ENCODE measurements at places on chromosomes 4 and X.

GRCh38 chr4:111632641-111633151 is 512.6 kb upstream of the FAM241A start:
- DNase-seq = no peak

GRCh38 chrX:39258331-39258730 is 457.1 kb downstream of the MID1IP1 start:
- peak; percentile 44 for DNase-seq

GRCh38 chrX:151536571-151536970 is 26.9 kb upstream of the PASD1 start:
- no peak for DNase-seq

GRCh38 chr4:105059337-105059736 is 87.3 kb upstream of the TET2 start:
- no peak for DNase-seq

DNA sequence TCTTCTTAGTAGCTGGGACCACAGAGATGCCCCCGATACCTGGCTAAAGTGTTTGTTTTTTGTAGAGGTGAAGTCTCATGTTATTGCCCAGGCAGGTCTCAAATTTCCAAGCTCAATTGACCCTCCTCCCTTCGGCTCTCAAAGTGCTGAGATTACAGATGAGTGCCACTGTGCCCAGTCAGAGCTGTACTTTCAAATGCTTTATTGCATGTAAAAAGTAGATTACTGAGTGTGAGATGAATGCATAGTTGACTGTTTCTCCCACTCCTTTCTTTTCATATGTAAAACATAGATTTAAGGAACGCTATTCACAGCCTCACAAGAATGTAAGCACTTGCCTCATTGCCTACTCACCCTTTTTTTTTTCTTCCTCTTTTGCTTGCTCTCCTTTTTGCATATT is 984.4 kb upstream of the PABPC4L start:
- no peak for DNase-seq

- DNase-seq = no peak
Measured at GRCh38 chr4:158316264-158316663, 106.0 kb downstream of the TMEM144 start.

DNA sequence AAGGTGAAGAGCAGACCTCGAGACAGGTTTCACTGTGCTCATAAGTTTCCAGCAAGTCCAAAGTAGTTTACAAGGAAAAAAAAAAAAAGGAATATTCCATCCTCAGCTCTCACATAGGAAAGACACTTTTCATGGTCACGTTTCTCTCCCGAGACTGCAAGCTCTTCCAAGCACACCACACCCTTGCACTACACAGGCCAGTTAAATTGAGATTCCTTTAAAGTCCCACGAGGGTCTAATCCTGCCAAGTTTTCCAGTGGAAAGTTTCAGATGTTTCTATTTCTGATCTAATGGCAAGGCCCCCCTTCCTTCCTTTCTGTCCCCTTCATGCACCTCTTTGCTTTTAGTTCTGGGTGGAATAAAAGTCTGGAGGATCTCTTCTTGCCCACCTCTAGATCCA is 67.9 kb upstream of the PCDH19 start:
- DNase-seq = no peak

- no peak for DNase-seq
Measured at GRCh38 chr4:67861513-67861912, 22.3 kb downstream of the TMPRSS11D start.

DNA sequence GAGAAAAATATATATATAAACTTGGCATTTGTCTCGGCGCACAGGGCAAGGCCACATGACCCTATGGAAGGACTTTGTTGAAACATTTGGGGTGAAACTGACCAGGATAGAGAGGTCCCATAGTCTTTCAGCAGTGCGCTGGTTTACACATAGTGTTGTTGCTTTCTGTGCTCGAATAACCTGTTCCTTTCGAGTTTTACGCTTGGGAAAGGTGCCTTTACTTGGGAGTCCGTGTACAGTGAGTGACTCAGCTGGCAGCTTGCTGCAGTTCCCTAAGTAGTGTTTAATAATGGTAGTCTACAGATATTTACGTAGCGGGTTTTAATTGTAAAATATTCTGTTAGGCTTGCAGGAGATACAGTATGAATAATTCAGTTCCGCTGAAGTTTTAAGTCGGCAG is 578 bp downstream of the APOOL start:
- DNase-seq = no peak

- DNase-seq = no peak
Measured at GRCh38 chr4:87783781-87784180, 15.6 kb upstream of the IBSP start.

GRCh38 chrX:6131287-6131686 is 97.4 kb downstream of the NLGN4X start:
- no peak for DNase-seq

DNA sequence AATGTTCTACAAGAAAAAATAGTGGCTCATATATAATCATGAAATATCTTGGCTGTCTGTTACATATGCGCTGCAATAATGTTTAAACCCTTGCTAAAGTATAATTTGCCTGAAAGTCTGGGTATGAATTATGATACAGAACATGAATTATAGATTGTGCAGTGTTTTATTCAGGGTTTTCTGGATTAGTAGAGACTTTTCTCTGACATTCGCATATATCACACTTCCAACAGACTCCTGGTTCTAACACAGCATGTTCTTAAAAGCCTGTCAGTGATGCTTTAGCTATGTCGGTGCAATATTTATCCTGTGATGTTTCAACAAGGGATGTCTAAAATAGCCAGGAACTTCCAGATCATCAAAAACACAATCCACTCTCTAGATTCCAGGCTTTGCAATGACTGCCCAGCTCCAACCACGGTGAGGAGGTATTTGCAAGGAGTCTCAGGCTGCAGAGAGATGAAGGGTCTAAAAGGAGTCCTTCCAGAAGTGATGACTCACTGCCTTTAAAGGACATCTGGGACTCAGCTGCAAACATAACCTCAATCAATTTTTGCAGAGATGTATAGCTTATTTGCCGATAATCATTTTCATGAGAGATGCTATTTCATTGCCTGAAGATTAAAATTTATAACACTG is 69.4 kb downstream of the RWDD4 start:
- no peak for DNase-seq

DNA sequence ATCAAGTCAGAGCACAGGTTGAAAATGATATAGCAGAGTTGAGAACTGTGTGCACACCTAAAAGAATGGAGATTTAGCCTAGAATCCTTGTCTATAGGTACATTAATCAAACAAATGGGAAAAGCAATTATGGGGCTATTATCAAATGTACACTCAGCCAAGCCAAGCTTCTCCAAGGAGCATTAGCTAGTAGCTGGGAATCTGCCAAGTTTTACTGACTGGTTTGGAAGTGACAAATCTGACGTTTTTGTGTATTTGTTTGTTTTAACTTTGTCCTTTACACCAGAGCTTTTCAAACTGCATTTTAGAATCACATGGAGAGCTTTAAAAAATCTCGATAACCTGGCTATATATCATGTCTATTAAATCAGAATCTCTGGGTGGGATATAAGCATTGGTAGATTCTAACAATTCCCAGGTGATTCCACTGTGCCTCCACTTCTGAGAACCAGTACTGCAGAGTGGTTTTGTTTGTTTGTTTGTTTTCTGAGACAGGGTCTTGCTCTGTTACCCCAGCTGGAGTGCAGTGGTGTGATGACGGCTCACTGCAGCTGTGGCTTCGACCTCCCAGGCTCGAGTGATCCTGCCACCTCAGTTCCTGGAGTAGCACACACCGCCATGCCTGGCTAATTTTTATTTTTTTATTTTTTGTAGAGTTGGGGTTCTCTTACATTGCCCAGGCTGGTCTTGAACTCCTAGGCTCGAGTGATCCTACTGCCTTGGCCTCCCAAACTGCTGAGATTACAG is 279.8 kb downstream of the UNC5C start:
- DNase-seq = peak; percentile 47

DNA sequence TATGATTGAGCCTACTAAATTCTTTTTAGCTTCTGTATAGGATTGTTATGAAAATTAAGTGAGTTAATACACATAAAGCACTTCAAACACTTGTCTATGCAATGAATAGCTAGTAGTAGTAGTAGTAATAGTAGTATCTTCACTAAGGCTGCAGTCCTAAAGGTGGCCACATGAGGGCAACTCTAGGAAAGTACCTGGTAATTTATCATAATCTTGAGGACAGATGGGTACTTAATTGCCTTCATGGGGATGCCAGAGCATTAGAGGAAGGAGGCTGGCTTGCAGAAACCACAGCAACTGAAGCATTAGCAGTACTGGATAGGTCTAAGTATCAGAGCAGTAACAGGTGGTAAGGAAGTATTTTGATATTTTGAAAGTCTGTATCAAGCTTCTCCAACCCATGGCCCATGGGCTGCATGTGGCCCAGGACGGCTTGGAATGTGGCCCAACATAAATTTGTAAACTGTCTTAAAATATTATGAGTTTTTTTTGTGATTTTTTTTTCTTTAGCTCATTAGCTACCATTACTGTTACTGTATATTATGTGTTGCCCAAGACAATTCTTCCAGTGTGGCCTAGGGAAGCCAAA is 17.3 kb downstream of the NIPAL1 start:
- DNase-seq = no peak

DNA sequence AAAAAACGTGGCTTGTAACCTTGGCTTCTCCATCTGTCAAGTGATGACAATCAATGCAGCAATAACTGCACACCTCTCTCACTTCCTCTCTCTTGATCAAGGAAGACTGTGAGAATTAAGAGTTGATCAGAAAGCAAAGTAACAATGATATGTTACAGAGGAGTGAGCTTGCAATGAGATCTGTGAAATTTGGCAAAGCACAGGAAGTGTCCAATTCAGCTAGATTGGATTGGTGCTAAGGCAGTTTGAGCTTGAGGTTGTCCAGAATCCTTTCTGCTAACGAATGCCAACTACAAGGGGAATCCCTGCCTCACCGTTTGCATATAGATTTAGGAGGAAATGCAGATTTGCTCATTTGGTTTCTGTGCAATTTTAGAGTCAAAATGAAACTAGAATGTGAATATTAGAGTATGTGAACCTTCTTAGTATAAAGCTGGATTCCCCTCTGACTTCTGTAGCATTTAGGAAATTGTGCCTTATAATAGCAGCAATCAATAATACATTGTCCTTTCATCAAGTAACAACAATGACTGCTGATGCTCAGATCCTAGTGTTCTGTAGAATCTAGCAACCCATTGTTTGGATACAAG is 346.4 kb downstream of the PTTG2 start:
- DNase-seq = no peak

GRCh38 chr4:122548886-122549630 is 71.8 kb downstream of the IL21 start:
- DNase-seq = no peak

DNA sequence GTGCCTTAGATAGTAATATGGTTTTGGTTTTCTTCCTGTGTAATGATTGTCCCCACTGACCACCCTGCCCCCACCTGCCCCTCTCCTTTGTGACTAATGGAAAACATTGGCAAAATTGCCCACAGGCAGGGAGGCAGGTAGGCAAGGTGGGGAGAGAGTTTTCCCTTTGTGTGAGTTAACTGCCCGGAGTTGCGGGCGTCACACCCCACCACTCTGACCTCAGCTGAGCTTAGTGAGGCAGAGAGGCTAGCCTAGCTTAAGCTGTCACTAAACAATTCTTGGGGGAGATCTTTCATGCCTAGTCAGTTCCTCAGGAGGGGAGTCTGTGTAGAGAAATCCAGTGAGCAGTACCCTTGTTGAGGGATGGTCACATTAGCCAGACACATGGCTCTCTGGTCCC is 245.3 kb downstream of the BCOR start:
- no peak for DNase-seq

DNA sequence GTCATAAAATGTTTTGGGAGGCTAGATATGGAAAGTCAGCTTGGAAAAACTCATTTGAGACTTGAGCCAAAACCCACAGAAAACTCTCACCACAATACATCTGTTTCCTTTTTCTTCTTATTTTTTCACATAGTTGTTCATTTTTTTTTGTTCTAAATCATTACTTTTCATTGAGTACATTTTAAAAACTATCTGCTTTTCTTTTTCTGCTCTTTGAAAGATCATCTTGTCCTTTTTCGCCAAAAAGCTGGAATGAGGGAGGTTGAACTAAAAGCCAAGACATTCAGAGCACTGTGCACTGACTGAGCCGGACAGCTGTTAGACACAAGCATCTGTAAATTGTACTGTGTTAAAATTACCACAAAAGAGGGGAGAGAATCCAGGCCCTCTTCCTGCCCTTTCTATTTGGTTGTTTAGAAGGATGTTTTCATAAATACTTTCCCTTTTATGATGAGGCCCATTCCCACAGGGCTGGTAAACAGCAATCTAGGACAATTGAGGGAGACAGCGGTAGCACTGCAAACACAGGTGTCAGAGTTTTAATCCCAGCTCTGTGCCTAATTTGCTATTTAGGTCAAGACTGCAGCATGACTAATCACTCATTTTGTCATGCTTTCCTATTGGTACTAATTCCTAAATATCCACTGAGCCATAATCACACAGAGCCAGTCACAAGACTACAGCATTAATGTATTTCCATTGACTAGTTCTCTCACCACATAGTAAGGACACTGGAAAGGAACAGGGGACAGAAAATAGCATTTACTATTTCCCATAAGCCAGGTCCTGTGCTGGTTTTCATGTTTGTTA is 7.3 kb upstream of the RNF150 start:
- no peak for DNase-seq

DNA sequence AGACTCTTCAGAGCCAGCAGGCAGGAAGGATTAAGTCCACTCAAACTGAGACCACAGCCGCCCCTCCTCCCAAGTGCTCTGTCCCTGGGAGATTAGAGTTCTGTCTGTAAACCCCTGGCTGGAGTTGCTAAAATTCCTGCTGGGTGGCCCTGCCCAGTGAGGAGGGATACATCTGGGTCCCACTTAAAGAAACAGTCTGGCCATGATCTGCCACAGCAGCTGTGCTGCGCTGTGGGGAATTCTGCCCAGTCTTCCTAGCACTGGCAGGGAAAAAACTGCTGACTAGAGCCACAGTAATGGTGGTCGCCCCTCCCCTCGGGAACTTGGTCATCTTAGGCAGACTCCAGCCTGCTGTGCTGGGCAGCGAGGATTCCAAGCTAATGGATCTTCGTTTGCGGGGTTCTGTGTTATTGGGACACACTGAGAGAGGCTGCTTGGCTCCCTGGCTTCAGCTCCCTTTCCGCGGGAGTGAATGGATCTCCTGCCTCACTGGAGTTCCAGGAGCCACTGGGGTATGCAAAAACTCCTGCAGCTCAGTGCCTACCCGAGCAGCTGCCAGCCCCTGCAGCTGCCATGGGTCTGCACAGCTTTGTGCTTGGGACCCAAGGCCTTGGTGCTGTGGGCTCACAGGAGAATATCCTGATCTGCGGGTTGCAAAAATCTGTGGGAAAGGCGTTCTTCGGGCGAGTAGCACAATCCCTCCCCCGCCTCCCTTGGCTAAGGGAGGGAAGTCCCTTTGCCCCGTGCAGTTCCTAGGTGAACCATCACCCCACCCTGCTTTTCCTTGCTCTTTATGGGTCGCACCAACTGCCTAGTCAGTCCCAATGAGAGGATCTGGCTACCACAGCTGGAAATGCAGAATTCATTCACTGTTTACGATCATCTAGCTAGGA is 15.7 kb downstream of the ZXDB start:
- DNase-seq = no peak

- DNase-seq = no peak
Measured at GRCh38 chr4:180710628-180711337, 1532.4 kb upstream of the TENM3 start.

DNA sequence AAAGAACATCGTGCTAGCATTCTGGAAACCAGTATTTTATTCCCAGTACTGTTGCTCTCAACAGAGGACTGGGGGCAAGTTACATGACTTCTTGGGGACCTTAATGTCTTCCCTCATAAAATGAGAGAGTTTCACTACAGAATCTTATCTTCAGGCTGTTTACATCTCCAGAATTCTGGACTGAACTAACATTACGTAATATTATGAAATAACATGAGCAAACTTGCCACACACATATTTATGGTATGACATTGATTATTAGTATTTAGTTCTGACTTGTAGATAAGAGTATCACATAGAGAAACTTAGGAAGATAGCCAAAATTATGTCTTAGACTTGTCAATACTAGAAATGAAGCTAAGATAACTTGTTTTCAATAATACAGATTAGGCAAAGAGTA is 68.0 kb downstream of the NFKB1 start:
- no peak for DNase-seq

Measured in right cardiac atrium (tissue), 5 donors.